ENCODE measurements at places on chromosomes 5 and 9.

GRCh38 chr5:169753795-169754194 is 116.7 kb downstream of the DOCK2 start:
- DNase-seq = no peak

GRCh38 chr9:107094370-107094769 is 188.7 kb upstream of the RAD23B start:
- DNase-seq = no peak

DNA sequence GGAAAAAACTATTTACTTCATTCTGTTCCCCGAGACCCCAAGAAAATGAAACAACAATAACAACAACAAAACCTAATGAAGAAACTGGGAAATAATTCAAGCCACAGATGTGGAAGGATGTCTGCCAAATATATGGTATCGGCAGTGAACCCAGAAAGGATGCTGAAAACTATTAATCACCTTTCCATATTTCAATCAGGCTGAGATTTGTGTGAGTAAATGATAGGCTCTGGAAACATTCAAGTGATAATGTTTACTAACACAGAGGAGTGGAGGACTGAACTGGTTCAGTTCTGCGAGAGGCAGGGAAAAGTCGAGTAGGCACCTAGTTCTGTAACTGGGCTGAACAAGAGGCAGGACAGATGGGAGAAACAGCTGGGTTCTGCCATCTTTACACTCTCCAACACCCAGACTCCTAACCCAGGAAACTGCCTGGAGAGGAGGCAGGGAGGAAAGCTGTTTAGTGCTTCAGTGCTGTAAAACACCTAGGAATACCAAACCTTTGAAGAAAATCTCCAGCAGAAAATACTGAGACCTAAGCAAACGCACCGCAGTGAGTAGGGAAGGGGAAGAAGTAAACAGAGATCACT is 96.8 kb upstream of the GNA14 start:
- no peak for DNase-seq

- DNase-seq = no peak
Measured at GRCh38 chr9:128735373-128735772, 11.4 kb upstream of the ZDHHC12 start.

DNA sequence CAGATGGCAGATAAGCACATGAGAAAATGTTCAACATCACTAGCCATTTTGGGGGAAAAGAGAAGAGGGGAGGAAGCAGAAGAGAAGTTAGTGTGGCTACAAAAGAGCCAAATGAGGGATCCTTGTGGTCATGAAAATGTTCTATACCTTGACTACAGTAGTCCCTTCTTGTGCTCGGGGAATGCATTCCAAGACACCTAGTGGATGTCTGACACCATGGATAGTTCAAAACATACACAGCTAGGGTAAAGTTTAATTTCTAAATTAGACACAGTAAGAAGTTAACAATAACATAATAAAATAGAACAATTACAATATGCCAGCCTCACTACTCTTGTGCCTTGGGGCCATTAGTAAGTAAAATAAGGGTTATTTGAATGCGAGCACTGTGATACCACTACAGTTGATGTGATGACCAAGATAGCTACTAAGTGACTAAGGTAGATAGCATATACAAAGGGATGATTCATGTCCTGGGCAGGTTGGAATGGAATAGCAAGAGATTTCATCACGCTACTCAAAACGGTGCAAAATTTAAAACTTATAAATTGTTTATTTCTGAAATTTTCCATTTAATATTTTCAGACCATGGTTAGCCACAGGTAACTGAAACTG is 344.1 kb downstream of the NR2F1-AS1 start:
- no peak for DNase-seq

DNA sequence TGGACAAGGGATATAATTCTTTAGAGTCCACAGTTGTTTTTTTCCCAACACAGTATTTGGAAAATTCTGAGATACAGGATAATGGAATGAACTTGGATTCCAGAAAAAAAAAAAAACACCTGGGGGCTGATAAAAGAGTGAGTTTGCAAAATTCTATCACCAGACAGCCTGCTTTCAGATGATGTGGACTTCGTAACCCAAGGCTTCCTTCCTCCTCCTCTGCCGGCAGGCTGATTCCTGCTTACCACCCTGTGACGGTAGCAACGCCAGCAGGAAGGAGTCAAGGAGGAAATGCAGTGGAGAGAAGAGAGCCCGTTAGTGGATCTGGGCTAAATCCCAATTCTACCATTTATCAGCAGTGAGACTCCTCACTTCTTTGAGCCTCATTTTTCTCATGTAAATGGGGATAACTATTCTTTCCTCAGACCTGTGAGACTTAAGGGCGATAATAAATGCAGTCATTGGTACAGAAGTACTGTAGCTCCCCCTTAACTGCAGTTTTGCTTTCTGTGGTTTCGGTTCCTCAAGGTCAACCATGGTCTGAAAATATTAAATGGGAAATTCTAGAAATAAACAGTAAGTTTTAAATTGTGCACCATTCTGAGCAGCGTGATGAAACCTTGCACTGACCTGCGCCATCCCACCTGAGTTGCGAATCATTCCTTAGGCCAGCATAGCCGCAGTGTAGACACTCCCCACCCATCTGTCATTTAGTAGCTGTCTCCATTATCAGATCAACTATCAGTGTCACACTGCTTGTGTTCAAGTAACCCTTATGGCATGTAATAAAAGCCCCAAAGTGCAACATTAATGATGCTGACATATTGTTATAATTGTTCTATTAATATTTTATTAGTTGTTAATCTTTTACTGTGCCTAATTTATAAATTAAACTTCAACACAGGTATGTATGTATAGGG is 71.4 kb downstream of the DCP2 start:
- DNase-seq = no peak

DNA sequence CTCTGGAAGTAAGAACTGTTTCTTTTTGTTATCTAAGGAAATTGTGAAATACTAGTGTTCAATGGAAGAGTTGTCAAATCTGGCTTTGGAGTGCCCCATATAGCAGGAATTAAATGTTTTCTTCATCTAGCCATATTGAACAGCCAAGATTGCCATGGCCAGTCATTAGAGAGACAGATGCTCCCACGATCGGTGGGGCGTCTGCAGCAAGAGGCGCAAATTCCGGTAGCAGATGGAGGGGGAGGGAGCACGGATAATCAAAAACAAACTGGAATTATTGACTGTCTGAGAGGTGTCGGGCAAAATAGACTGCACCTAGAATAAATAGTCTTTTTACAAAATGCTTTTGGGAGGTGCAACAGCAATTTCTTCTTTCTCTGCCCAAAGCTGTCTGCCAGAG is 139.1 kb upstream of the FSTL4 start:
- DNase-seq = no peak

DNA sequence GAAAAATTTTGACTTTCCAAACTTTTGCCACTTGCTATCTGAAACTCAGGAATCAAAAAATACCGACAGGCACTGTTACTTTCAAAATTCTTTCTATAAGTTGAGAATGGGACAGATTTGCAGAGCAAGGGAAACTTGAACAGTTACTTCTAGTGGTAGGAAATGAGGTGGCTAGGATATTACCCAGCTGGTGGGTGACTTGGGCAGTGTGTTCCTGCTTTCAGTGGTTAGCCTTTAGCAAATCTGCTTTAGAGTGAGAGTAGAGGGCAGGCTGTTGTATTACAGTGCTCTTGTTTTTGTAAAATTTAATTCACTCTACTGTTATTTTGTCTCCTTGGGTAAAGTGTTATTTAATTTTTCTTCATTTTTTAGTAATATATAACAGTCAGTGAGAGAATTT is 40.2 kb upstream of the ROPN1L start:
- DNase-seq = no peak

GRCh38 chr5:34857161-34857560 is 18.2 kb downstream of the TTC23L start:
- DNase-seq = no peak

GRCh38 chr5:91139572-91140200 is 243.4 kb downstream of the ARRDC3 start:
- no peak for DNase-seq

GRCh38 chr5:178196986-178197385 is 7.3 kb upstream of the HNRNPAB start:
- DNase-seq = no peak

- DNase-seq = no peak
Measured at GRCh38 chr5:2295476-2295875, 412.8 kb upstream of the IRX4 start.

DNA sequence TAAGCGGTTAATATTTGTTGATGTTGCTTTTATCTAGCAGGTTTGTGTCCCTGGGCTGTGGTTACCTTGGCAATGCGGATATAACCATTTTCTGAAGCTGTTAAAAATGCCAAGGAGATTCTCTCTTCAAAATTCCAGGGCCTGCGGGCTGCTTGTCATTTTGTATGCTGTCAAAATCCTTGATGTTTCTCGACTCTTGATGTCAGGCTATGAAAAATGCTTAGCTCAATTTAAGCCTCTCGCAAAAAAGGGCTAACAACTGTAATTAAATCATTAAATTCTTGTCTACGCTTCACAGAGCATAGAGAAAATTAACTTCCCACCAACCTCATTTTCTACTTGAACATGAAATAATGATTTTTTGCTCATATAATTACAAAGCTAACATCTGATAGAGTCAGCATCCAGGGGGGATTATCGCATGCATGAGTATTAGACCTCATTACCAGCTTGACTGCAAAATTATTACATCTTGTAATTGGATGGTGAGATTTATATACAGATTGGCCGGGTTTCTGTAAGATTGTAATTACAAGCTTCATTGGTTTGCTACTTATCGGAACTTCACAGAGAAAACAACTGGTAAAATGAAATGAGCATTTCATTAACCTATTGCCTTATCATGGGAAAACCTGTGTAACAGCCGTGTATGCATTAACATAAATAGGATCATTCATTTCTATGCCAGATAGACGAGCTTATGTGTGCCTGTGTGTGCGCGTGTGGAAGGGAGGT is 83.1 kb upstream of the IRX1 start:
- DNase-seq = no peak

DNA sequence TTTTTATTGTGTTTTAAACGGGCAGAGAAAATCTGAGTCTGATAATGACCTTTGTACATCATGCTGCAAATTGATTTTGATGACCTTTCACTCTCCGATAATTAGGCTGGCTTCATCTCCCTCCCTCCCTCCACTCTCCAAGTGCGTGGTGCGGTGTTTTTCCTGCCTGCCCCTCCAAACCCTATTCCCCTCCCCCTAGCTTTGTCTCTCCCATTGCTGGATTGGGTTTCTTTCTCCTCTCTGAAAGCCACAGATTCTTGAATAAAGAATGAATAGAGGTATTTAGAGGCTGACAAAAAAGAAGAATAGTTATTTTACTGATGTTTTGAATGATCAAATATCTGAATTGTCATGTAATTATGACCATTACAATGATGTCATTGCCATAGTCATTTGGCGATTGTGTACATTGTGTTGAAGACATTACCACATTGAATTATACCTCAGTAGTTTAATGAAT is 571.1 kb upstream of the ZNF608 start:
- no peak for DNase-seq

GRCh38 chr5:159106569-159107282 is 7.0 kb upstream of the EBF1 start:
- DNase-seq = no peak

DNA sequence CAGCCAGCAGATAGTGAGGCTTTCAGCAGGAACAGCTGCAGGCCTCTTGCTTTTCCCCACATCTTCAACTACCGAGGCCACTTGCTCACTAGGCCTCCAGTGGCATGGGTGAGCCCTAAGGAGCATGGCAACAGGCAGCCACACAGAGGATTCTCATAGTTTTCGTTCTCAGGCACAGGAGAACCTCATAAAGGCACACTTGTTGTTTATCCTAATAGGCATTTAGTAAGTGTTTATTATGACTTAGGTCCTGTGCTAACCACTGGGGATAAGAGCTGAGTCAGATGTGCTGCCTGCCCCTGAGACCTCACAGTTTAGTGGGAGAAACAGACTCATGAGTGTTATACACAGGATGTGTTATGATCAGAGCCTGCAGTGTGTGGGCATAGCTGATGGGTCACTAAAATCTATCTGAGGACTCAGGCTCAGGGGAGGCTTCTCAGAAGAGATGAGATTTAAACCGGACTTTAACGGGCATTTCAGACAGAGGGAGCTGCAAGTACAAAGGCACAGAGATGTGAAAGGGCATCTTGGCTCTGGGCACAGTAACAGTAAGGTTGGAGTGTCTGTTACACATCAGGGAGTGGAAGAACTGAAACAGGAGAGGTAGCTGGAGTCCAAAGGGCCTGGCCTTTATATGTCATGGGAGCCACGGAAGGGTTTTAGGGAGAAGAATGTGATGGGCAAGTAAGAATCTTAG is 21.0 kb upstream of the HEMGN start:
- DNase-seq = no peak

- no peak for DNase-seq
Measured at GRCh38 chr9:131031005-131031641, 22.1 kb downstream of the LAMC3 start.

DNA sequence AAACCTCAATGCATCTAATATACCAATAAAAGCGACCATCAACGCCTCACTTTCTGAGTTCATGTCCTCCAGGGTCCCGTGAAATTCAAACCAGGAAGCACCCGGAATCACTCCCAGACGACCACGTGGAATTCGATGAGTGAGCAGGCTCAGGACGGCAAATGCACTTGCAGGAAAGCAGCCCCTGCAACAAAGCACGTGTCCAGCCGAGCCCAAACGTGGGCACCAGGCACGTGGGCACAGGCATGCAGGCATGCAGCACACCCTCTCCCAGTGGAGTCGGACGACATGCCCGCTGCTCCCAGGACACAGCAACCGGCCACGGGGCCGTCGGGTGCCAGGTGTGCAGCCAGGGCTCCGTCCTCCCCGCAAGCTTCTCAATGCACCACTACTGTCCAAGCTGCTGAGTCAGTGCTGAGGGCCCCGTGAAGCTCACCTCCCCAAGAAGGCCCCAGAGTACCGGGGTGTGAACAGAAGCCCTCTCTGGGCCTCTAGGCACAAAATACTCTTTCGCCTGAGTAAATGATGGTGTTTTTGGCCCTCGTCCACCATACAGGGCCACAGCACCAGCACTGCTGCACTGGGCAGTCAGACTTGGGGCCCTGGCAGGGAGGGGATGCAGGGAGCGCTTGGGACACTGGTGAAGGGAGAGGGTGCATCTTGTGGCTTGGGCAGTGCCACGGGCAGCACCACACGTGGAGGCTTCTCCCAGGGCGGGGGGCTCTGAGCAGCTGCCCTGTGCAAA is 87.6 kb downstream of the VAV2 start:
- no peak for DNase-seq

DNA sequence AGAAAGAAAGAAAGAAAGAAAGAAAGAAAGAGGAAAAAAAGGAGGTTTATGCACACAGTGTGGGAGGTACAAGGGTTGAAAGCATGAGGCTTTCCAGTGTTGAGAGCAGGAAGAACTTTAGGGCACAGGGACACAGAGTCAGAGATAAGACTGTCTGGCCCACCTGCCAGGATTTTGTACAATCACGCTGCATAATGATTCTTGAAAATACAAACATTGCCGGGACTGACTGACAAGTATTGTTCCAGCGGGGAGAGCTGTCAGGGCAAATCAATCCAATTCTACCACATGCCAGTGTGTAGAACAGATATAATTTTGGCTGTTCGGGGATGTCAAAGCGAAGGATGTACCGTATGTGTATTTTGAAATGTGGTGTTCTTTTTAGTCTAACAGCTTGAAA is 254.7 kb downstream of the NTRK2 start:
- DNase-seq = no peak

Measured in activated CD8-positive, alpha-beta memory T cell treated with anti-CD3 and anti-CD28 coated beads for 48 hours (primary cell).